ENCODE measurements at places on chromosomes 5 and 9. TPM values are rescaled to one million over a fixed set of nuclear protein-coding genes. Genes with fewer than 3 reads are reported as not detected.

The GLRA1 gene
- not detected for polyA plus RNA-seq

GRCh38 chr5:94217216-94217615, 401.2 kb downstream of the KIAA0825 start:
- DNase-seq = no peak

The P4HA2 gene
- not detected for polyA plus RNA-seq

DNA sequence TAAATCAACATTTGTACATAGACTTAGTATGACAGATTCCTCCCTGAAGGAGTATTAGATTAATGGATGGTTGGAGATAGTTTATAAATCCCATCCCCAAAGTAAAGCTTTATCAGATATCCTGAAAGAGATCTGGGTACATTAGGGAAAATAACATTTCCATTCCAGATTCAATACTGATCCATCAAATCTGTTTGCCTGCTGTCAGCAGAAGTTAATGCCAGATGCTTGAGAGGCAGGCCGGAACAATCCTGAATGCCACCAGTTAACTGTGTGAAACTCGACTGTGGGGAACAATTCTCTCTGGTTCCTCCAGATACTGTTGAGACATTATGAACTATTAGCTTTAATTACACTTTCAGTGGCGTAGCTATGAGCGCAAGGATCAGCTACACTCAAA, 1166.8 kb downstream of the MAT2B start:
- no peak for DNase-seq

GRCh38 chr5:9715891-9716335, 85.8 kb upstream of the TAS2R1 start:
- no peak for DNase-seq

The TAF7 gene
- 165 TPM for polyA plus RNA-seq
